ENCODE measurements at places on chromosomes 5 and 9. TPM values are rescaled to one million over a fixed set of nuclear protein-coding genes. Genes with fewer than 3 reads are reported as not detected.

Gene NMRK1
- total RNA-seq = 21.5 TPM

GRCh38 chr5:140795259-140795641, 598 bp downstream of the PCDHA2 start:
- peak; percentile 62 for DNase-seq

- no peak for DNase-seq
Observed at GRCh38 chr9:128008171-128008570, 27.4 kb upstream of the EEIG1 start.

GRCh38 chr5:4405614-4406219, 734.4 kb upstream of the ADAMTS16 start:
- no peak for DNase-seq

DNA sequence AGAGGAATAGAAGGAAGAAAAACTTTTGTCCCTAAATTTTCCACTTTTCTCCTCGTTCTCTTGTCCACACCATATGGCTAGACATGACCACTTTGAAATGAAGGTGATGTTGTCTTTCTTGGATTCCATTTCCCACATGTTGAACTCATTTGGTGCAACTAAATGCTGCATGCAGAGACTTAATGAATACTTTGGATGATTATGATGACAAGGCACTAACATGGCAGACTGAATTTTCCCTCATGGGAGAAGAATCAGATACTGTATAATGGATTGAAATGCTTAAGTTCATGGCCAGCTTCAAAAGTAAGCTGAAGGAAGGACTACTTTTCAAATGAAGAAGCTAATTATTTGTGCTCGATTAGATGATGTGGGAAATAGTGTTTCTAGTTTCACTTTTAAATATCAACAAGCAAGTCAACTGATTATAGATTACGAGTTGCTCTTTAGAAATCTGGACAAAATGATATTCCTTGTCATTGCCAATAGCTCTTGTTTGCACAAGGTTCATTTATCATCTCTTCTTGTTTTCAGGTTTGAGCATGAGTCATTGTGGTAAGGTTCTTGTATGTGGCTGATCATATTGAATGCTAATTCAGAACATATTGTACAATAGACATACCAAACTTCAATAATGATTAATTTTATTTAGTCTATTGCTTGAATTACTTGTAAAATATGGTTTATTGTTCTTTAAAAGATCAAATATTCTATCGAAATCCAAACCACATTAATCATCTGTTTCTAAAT, 501.3 kb upstream of the FTMT start:
- DNase-seq = no peak

Gene KLHL3
- 1.3 TPM for total RNA-seq
